Thoracic aorta (tissue), 2 donors: ENCODE measurements at places on chromosomes 4 and X. TPM values are rescaled to one million over a fixed set of nuclear protein-coding genes. Genes with fewer than 3 reads are reported as not detected.

GRCh38 chr4:151475035-151475714 is 66.2 kb downstream of the FHIP1A start:
- H3K27ac ChIP-seq: no peak overlapping the region
- no peaks in the 10 kb centered on the region for H3K36me3 ChIP-seq
- no peaks in the 10 kb centered on the region for H3K4me1 ChIP-seq
- no peak for DNase-seq
- H3K27me3 ChIP-seq: no peaks in the 10 kb centered on the region

PDLIM3 gene
- 1,176 TPM for total RNA-seq

- DNase-seq: no peak
- peak within 1 kb of the TSS; percentile 83 for H3K4me3 ChIP-seq
- peaks cover 13% of the 10 kb centered on the region for H3K36me3 ChIP-seq
- H3K27ac ChIP-seq: peak within 1 kb of the TSS; percentile 97
Measured at GRCh38 chrX:154374313-154375155, at the start of gene FLNA. FLNA (minus strand) TSS chrX:154374634; CDS start chrX:154371245, 3,389 bp downstream.

HPGD gene
- total RNA-seq: 3.4 TPM

DNA sequence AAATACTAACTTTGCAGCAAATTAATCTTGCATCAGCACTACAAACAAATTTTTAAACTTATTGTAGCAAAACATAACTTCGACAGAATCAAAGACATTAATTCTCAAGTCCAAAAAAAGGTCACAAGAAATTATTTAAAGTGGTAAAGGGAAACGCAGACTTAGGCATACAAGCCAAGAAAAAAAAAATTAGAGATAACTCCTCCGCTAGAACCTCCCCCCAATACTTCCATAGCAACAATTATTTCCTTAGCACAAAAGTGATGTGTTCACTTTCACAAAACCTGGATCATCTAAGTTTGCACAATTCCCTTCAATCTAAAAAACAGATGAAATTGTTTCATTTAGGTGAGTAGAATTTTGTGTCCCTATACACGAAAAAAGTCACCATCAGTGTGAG is 1.1 kb downstream of the LRBA start:
- no peak for DNase-seq
- H3K27ac ChIP-seq: no peak overlapping the region
- no peaks in the 10 kb centered on the region for H3K36me3 ChIP-seq
- H3K27me3 ChIP-seq: no peaks in the 10 kb centered on the region
- peak overlapping the region; percentile 85 for H3K4me3 ChIP-seq
- H3K4me1 ChIP-seq: peaks cover 8% of the 10 kb centered on the region

DNA sequence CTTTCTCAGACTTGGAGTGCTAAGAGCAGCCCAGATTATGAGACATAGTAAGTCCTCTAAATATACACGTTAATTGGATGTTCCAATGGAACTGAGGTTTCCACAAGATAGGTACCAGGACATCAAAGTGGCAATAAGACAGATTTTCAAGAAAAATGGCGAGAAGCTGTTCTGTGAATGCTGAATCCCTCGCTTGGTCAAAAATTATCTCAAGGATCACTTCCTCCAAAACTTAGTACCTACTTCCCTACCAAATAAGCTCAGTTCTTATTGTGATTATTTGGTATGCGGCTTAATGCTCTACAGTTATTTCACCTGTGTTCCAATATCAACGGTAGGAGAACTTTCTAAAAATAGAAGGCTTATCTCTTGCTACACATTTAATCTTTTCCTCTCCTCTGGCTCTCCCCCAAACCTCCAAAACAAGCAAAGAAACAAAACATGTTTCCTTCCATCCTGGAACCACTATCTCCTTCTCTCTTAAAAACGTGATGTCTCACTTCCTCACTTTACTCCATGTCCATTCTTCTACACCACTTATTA is 14.7 kb downstream of the PDGFC start:
- H3K27me3 ChIP-seq: no peaks in the 10 kb centered on the region
- peaks cover 25% of the 10 kb centered on the region for H3K4me1 ChIP-seq
- no peak for DNase-seq
- H3K4me3 ChIP-seq: no peak overlapping the region
- no peaks in the 10 kb centered on the region for H3K36me3 ChIP-seq

POU3F4 gene
- total RNA-seq: not detected

DNA sequence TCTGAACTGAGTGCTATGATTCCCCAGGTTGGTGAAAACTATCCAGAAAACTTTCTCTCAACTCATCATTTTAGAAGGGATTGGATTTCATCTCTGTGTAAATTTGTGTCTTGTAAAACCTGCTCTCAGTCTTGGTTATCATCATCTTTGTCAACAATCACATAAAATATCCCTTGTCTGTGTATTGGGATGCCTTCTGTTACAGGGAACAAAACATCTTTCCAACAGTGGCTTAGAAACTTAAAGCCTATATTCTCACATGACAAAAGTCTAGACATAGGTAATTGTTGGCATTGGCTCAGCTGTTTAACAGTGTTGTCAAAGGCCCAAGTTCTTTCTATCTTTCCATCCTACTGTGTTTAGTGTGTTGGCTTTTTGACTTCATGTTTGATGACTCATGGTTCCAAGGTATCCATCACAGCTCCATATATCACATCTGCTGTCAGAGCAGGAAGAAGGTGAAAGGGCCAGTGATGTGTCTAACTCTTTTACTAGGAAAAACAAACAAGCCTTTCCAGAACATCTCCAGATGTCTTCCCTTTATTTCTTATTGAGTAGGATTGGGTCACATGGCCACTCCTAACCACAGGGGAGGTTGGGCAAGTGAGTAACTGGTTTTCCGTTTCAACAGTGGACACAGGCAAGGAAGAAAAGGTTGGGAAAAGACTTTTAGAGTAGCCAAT is 65.0 kb downstream of the PHEX start:
- no peaks in the 10 kb centered on the region for H3K36me3 ChIP-seq
- no peak for DNase-seq
- no peak overlapping the region for H3K27ac ChIP-seq
- H3K4me1 ChIP-seq: no peaks in the 10 kb centered on the region
- no peak overlapping the region for H3K4me3 ChIP-seq

DNA sequence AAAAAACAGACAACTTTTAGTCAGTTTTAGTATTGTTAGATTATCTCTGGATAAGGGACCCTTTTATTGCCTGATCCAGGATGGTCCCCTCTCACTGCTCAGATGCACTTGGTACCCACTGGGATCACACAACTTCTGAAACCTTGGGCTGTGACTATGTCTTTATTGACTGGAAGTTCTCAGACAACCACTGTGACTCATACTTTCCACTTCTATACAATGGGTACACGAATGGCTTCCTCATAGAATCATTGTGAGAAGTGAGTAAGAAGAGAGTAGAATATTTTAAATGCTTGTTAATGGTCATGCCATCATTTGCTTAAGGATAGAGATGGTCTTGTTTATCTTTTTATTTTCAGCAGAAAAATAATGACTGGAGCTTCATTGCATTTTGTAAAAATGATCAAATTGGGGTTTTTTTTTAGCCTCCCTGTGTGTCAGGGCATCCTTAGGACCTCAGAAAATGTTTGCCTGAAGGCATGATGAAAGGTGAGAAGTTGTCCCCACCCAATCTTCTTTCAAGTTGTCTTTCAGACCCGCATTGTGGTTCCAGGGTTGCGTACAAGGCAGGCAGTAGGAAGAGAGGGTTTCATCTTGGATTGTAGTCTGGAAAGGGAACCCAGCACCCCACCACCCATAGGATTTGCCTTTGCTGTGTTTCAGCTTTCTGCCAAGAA is 115.1 kb downstream of the CPEB2 start:
- H3K4me3 ChIP-seq: no peak overlapping the region
- DNase-seq: no peak
- no peak overlapping the region for H3K27ac ChIP-seq
- no peaks in the 10 kb centered on the region for H3K36me3 ChIP-seq

GRCh38 chr4:10741961-10742699 is 57.6 kb upstream of the CLNK start:
- peaks cover 6% of the 10 kb centered on the region for H3K4me1 ChIP-seq
- H3K36me3 ChIP-seq: no peaks in the 10 kb centered on the region
- no peak for DNase-seq
- H3K27me3 ChIP-seq: no peaks in the 10 kb centered on the region

DNA sequence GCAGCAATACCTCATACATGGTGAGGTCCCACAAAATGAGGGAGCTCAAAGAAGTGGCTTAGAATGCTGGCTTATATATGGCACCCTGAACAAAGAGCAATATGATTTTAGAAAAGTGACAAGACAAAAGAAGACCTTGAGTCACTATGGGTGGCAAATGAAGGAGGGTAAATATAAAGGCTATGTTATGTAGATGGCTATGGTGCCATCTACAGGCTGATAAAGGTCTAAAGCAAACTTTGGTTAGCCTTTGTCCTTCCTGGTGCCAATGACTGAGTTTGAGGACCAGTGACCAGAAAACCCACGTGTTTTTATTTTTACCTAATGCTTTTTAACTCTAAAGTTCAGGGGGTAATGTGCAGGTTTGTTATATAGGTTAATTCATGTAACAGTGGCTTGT is 151.8 kb downstream of the CCNG2 start:
- no peak overlapping the region for H3K4me3 ChIP-seq
- H3K4me1 ChIP-seq: peaks cover 12% of the 10 kb centered on the region
- no peak overlapping the region for H3K27ac ChIP-seq
- no peaks in the 10 kb centered on the region for H3K36me3 ChIP-seq
- H3K27me3 ChIP-seq: no peaks in the 10 kb centered on the region

SLC6A14 gene
- not detected for total RNA-seq

- H3K4me1 ChIP-seq: no peaks in the 10 kb centered on the region
- no peak overlapping the region for H3K27ac ChIP-seq
- H3K27me3 ChIP-seq: no peaks in the 10 kb centered on the region
- no peak for DNase-seq
- no peaks in the 10 kb centered on the region for H3K36me3 ChIP-seq
- H3K4me3 ChIP-seq: no peak overlapping the region
Measured at GRCh38 chr4:70269674-70270073, 27.3 kb downstream of the CSN3 start.

- H3K36me3 ChIP-seq: no peaks in the 10 kb centered on the region
- DNase-seq: no peak
- H3K27ac ChIP-seq: no peak overlapping the region
- H3K4me1 ChIP-seq: no peaks in the 10 kb centered on the region
- H3K4me3 ChIP-seq: peak overlapping the region; percentile 52
- no peaks in the 10 kb centered on the region for H3K27me3 ChIP-seq
Measured at GRCh38 chr4:13298655-13299054, 185.5 kb downstream of the RAB28 start.

GRCh38 chr4:73593631-73594241 is 26.5 kb downstream of the RASSF6 start:
- no peak for DNase-seq
- H3K36me3 ChIP-seq: no peaks in the 10 kb centered on the region
- H3K4me1 ChIP-seq: no peaks in the 10 kb centered on the region
- H3K4me3 ChIP-seq: no peak overlapping the region

PHOX2B gene
- not detected for total RNA-seq

GRCh38 chrX:134688839-134689238 is 30.6 kb upstream of the PLAC1 start:
- H3K27ac ChIP-seq: no peak overlapping the region
- no peaks in the 10 kb centered on the region for H3K36me3 ChIP-seq
- peaks cover 3% of the 10 kb centered on the region for H3K4me1 ChIP-seq
- H3K27me3 ChIP-seq: no peaks in the 10 kb centered on the region

GRCh38 chr4:24589448-24589847 is 5.1 kb upstream of the DHX15 start:
- peaks cover 5% of the 10 kb centered on the region for H3K4me1 ChIP-seq
- no peak overlapping the region for H3K4me3 ChIP-seq
- H3K36me3 ChIP-seq: no peaks in the 10 kb centered on the region
- H3K27me3 ChIP-seq: no peaks in the 10 kb centered on the region
- no peak overlapping the region for H3K27ac ChIP-seq

GRCh38 chr4:55498051-55498450 is 48.7 kb downstream of the CLOCK start:
- H3K27ac ChIP-seq: no peak overlapping the region
- H3K36me3 ChIP-seq: no peaks in the 10 kb centered on the region
- no peaks in the 10 kb centered on the region for H3K4me1 ChIP-seq
- DNase-seq: no peak
- H3K4me3 ChIP-seq: no peak overlapping the region
- no peaks in the 10 kb centered on the region for H3K27me3 ChIP-seq

DNA sequence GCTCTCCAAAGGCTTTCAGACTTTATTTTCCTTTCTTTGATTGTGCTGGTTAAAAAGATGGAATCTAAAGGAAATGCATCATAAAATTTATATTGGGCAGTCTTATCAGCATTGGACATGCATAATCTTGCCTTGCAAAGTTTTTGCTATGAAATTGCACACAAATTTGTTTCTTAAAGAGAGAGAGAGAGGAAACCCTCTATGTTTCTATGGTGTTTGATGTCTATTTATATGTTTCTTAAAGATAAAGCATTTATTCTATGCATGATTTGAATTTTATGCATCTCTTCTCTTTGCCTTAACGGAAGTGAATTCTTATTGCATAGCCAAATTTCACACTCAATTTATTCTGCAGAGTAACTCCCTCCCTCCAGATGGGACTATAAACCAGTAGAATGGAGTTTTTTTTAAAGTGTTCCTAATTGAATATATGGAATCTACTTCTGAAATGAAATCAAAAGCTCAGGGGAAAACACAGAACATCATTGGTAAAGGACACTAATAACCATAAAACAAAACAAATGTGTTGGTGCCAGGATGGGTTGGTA is 83.5 kb upstream of the PPARGC1A start:
- no peak for DNase-seq
- no peaks in the 10 kb centered on the region for H3K27me3 ChIP-seq
- H3K4me3 ChIP-seq: no peak overlapping the region
- no peak overlapping the region for H3K27ac ChIP-seq
- H3K4me1 ChIP-seq: no peaks in the 10 kb centered on the region

SORCS2 gene
- 0.92 TPM for total RNA-seq

NUP62CL gene
- total RNA-seq: not detected

GPM6B gene
- 23.7 TPM for total RNA-seq

DNA sequence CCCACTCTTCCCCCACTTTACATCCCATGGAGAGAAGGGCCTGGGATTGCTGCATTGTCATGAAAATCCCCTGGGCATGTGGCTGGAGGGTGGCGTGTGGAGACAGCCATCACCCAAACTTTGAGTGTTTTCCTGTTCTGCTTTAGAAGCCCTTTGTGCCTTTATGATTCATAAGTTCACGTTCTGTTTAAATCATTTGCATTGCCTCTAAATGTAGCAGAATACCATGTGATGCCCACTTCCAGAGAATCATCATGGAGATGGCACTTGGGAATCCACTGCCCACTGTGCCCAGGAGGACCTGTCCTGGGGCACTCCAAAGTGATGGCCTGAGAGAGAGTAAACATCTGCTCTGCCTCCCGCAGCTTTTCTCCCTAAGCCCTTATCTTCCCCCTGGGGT is 52.8 kb downstream of the MED28 start:
- no peak for DNase-seq
- no peak overlapping the region for H3K4me3 ChIP-seq
- no peak overlapping the region for H3K27ac ChIP-seq
- no peaks in the 10 kb centered on the region for H3K36me3 ChIP-seq

EXOC1L gene
- total RNA-seq: not detected

- H3K27ac ChIP-seq: no peak overlapping the region
- no peak for DNase-seq
- H3K27me3 ChIP-seq: no peaks in the 10 kb centered on the region
- H3K4me1 ChIP-seq: no peaks in the 10 kb centered on the region
- no peak overlapping the region for H3K4me3 ChIP-seq
Measured at GRCh38 chrX:156000361-156000926, 2.9 kb downstream of the IL9R start.

- no peak for DNase-seq
- peaks cover 14% of the 10 kb centered on the region for H3K27me3 ChIP-seq
- no peak overlapping the region for H3K27ac ChIP-seq
- no peaks in the 10 kb centered on the region for H3K36me3 ChIP-seq
Measured at GRCh38 chr4:174218127-174218790, 65.2 kb downstream of the FBXO8 start.

GRCh38 chr4:3424522-3425095 is 17.2 kb upstream of the HGFAC start:
- no peak overlapping the region for H3K27ac ChIP-seq
- DNase-seq: no peak
- H3K27me3 ChIP-seq: no peaks in the 10 kb centered on the region
- H3K4me3 ChIP-seq: no peak overlapping the region
- H3K36me3 ChIP-seq: peaks cover 9% of the 10 kb centered on the region
- H3K4me1 ChIP-seq: no peaks in the 10 kb centered on the region
